Ovary (tissue), 10 donors: ENCODE measurements at places on chromosomes 4 and X. TPM values are rescaled to one million over a fixed set of nuclear protein-coding genes. Genes with fewer than 3 reads are reported as not detected.

- no peak overlapping the region for H3K4me3 ChIP-seq
- H3K27me3 ChIP-seq = no peaks in the 10 kb centered on the region
- no peak for DNase-seq
- no peak overlapping the region for H3K27ac ChIP-seq
- no peaks in the 10 kb centered on the region for H3K4me1 ChIP-seq
Observed at GRCh38 chr4:85861064-85861765, 386.3 kb downstream of the ARHGAP24 start.

DNA sequence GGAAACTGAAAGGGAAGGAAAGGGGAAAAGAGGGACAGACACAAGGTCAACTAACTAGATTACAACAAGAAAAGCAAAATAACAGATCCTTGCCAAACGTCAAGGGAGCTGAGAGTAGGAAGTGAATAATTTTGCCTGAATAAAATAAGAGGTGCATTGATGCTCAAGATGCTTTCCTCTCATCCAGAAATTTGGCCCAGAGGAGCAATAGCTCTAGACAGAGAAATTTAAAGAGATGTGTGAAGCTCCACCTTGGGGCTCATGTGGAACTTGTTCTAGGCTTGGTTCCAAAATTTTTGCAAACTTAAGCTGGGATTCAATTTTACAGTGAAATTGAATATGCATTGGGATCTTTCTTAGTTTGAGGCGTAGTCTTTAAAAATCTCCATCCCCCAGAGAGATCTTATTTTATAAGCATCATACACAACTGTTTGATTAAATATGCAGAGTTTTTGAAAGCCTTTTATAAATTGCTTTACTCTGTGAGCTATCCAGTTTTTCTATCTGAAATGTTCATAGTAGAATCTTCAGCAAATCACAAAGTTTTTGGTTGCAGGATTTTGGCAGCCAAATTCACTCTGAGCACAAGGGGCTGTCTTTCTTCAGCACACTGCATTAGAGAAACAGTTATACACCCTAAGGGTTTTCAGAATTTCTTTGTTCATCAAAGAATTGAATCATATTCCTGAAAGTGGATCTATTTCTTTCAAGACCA lies 1159.5 kb downstream of the ADGRL3 start:
- H3K36me3 ChIP-seq = no peaks in the 10 kb centered on the region
- H3K4me1 ChIP-seq = no peaks in the 10 kb centered on the region
- H3K27me3 ChIP-seq = no peaks in the 10 kb centered on the region
- no peak overlapping the region for H3K4me3 ChIP-seq

DNA sequence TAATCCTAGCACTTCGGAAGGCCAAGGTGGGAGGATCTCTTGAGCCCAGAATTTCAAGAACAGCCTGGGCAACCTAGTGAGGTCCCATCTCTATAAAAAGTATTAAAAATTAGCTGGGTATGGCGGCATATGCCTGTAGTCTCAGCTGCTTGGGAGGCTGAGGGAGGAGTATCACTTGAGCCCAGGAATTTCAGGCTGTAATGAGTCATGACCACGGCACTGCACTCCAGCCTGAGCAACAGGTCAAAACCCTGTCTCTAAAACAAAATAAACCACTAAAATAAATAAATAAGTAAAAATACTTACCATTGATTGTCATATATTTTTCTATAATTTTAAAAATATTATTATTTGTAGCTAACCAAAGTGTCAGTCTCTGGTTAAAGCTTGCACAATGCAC lies 315.6 kb upstream of the SMIM31 start:
- H3K4me3 ChIP-seq = no peak overlapping the region
- H3K36me3 ChIP-seq = no peaks in the 10 kb centered on the region
- no peak overlapping the region for H3K27ac ChIP-seq
- no peaks in the 10 kb centered on the region for H3K27me3 ChIP-seq
- DNase-seq = no peak

GRCh38 chr4:110484767-110485166 lies 8.8 kb downstream of the ENPEP start:
- no peaks in the 10 kb centered on the region for H3K36me3 ChIP-seq
- H3K4me3 ChIP-seq = no peak overlapping the region
- H3K27ac ChIP-seq = no peak overlapping the region
- DNase-seq = no peak
- no peaks in the 10 kb centered on the region for H3K27me3 ChIP-seq
- H3K4me1 ChIP-seq = no peaks in the 10 kb centered on the region

DNA sequence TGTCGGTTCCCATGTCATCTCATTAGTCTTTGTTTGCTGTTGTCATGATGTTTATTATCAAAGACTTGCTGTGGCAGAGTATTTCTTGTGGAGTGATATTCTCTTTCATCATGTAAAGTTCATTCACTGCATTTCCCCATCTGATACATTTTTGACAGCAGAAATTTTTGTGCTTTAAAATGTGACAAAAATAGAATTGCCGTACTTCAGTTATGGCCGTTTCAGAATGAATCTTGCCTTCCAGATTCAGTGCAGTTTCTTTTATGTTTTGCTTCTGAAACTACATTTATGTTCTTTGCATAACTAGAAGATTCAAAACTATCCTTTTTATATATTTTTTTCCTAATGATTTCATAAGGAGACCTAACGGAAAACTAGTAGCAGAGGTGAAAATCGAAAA lies 10.0 kb downstream of the CSTF2 start:
- no peaks in the 10 kb centered on the region for H3K4me1 ChIP-seq
- no peak overlapping the region for H3K4me3 ChIP-seq
- no peaks in the 10 kb centered on the region for H3K36me3 ChIP-seq

DNA sequence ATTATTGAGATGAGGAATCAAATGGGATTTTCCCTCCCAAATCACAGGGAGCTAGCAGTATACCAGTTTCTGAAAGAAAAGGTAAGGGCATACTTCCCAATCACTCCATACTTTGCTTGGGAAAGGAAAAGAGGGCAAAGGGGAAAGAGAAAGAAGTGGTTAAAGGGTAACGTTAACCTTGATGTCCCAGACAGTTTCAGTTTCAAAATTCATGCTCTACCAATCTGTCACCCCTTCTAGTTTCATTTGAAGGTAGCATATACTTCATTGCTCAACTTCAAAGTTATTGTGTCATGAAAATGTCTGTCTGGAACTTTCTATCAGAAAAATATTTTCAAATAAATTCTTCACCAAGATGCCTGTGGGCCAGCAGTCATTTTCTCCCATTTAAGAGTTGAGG lies 16.0 kb downstream of the TNMD start:
- no peak overlapping the region for H3K4me3 ChIP-seq
- H3K27me3 ChIP-seq = no peaks in the 10 kb centered on the region
- no peaks in the 10 kb centered on the region for H3K36me3 ChIP-seq

DNA sequence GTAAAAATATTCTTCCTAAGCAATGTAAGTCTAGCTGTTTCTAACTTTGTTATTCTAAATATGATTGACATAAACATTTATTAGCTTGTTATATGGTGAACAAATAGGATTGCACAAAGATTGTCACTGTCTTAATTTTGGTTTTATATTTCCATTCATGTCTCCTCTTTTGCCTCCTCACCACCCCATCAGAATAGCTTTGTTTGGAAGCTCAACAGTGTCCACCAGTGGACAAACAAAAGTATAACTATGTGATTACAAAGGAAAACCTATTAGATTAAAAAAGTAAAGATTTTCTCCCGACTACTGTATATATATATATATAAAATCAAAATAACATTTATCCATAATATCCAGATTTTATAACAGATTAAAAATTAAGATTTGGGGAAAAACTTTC lies 468.2 kb downstream of the ZIC3 start:
- no peaks in the 10 kb centered on the region for H3K4me1 ChIP-seq
- DNase-seq = no peak
- H3K36me3 ChIP-seq = no peaks in the 10 kb centered on the region
- no peak overlapping the region for H3K4me3 ChIP-seq
- H3K27me3 ChIP-seq = no peaks in the 10 kb centered on the region
- H3K27ac ChIP-seq = no peak overlapping the region

DNA sequence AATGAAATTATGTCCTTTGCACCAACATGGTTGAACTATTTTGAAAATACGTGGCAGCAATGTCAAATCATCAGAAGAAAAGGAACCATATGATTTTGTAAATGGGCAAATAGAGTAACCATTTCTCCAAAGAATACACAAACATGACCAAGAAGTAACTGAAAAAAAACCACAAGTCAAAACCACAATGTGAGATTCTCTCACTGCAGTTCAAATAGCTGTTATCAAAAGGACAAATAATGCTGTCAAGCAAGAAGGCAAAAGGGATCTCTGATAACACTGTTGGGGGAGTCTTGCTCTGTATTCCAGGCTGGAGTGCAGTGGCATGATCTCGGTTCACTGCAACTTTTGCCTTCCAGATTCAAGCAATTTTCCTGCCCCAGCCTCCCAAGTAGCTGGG lies 280.8 kb upstream of the ZCCHC13 start:
- DNase-seq = no peak
- no peaks in the 10 kb centered on the region for H3K4me1 ChIP-seq
- no peaks in the 10 kb centered on the region for H3K27me3 ChIP-seq
- no peak overlapping the region for H3K4me3 ChIP-seq

DNA sequence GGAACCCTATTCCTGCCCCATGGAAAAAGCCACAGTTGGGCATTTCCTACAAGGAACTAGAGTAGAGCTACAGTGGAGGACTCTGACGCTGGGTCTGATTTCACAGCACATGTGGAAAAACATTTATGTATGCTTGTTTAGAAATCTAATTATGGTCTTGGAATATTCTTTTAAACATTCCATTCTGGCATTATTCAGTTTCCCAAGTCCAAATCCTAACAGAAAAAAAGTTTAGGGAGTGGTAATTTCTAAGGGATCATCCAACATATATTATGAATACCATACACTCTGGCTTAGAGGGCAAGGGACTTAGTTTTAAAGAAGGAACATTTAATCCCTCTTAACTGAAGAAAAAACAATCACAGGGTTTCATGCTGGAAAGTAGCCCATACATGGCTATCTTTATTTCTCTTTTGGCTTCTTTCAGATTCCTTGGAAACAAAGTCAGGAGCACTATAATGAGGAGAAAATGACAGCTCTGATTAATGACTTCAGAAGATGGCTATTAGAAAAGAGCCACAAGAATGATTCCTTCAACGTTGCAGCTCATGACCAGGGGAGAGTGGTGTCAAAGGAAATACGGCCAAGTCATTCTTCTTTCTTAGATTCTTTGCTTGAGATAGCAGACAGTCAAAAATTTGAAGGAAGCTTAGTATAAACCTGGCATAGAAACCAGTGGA lies 56.1 kb downstream of the CNGA2 start:
- no peak overlapping the region for H3K4me3 ChIP-seq
- no peak for DNase-seq
- no peaks in the 10 kb centered on the region for H3K36me3 ChIP-seq
- no peaks in the 10 kb centered on the region for H3K27me3 ChIP-seq
- H3K27ac ChIP-seq = no peak overlapping the region

- no peak overlapping the region for H3K27ac ChIP-seq
- H3K27me3 ChIP-seq = no peaks in the 10 kb centered on the region
- no peak overlapping the region for H3K4me3 ChIP-seq
- H3K4me1 ChIP-seq = no peaks in the 10 kb centered on the region
Observed at GRCh38 chr4:71470524-71470923, 131.7 kb downstream of the SLC4A4 start.

DNA sequence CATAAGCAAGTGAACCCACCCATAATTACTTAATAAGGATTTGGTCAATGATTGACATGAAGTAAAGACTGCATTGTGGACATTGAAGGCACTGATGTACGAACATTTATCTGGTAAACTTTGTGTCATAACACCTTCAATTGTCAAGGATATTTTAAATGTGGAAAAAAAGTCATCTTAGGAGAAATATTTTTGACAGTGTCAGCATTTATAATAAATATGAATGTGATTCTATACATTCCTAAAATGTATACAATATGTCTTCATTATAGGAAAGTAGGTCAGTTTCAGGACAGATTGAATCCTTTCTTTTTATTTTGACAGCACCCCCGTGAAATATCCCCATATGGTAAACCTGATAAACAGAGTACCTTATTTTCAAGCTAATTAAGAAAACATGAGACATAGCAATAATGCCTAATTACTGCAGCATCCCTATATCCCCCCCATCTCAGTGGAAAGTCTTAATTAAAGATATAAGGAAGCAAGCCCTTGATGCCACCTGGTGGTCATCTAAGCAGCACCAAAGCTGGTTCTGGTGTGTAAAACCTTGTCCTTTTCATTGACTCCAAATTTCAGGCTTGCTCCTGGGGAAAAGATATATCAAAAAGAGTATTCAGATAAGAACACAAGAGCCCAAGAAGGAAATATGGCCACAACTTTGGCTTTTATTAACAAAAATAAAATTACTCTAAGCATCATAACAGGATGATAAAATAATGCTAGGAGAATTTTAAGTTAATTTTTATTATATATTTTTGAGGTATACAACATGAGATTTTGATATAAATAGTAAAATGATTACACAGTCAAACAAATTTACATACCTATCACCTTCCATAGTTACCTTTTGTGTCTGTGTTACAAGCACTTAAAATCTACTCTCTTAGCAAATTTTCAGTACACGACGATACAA lies 379.7 kb downstream of the TLL1 start:
- no peaks in the 10 kb centered on the region for H3K36me3 ChIP-seq
- H3K4me1 ChIP-seq = no peaks in the 10 kb centered on the region
- DNase-seq = no peak
- no peak overlapping the region for H3K27ac ChIP-seq

DNA sequence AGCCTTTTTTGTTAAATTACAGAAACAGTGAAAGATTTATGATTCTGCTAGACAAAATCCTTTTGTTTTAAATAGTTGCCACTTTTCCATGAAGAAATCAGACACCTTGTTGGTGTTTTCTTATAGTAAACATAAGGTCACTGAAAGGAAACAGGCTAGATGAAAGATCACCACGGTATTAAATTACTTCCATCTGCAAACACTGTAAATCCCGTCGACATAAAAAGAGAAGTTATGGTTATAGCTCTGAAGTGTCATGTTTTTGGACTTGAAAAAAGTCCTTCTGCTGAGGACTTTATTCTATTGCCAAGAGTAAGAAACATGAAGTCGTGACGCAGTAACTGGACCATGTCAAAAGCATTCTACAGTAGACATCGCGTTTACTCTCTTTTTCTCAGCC lies 567.6 kb upstream of the SLIT2 start:
- H3K27me3 ChIP-seq = no peaks in the 10 kb centered on the region
- H3K27ac ChIP-seq = no peak overlapping the region
- no peaks in the 10 kb centered on the region for H3K36me3 ChIP-seq
- no peak overlapping the region for H3K4me3 ChIP-seq

DNA sequence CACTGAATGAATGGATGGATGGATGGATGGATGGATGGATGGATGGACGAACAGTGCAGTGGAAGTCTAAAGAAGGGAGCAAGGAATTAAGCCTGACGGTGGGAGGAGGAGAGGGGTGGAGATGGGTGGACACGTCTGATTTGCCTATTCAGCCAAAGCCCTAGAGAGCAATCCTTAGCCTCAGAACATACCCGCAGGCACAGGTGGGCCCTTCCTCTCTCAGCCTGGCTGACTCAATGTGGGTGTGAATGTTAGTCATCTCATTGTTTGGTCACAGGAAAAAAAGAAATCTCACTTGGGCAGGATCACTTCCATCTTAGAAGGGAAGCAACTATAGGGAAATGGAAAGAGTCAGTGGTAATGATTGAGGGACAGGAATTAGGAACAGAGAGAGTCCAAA lies 165.9 kb downstream of the PJA1 start:
- H3K4me3 ChIP-seq = no peak overlapping the region
- H3K36me3 ChIP-seq = no peaks in the 10 kb centered on the region
- H3K27ac ChIP-seq = no peak overlapping the region
- DNase-seq = no peak
- H3K27me3 ChIP-seq = no peaks in the 10 kb centered on the region

The DACH2 gene
- total RNA-seq = 0.22 TPM

The FGG gene
- not detected for total RNA-seq

The CYLC1 gene
- not detected for total RNA-seq

The GPR119 gene
- not detected for total RNA-seq

The FGB gene
- 0.20 TPM for total RNA-seq
